ENCODE measurements at places on chromosomes 7 and 10.

DNA sequence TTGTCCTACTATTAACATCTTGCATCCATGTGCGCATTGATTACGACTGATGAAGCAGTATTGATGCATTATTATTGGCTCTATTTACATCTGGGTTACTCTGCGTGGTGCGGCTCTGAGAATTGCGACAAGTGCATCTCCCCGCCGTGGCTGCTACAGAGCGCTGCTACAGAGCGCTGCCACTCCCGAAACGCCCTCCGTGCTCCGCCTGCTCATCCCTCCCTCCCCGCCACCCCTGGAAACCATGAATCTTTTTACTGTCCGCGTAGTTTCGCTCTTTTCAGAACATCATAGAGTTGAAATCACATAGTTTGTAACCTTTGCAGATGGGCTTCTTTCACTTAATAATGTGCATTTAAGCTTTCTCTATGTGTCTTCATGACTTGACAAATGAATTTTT is 74.1 kb downstream of the ADARB2 start:
- DNase-seq = no peak

- DNase-seq = no peak
These were observed 8.0 kb downstream of the DLX5 start for GRCh38 chr7:97016381-97017191.

GRCh38 chr7:151400626-151401315 is 9.1 kb downstream of the WDR86 start:
- no peak for DNase-seq

DNA sequence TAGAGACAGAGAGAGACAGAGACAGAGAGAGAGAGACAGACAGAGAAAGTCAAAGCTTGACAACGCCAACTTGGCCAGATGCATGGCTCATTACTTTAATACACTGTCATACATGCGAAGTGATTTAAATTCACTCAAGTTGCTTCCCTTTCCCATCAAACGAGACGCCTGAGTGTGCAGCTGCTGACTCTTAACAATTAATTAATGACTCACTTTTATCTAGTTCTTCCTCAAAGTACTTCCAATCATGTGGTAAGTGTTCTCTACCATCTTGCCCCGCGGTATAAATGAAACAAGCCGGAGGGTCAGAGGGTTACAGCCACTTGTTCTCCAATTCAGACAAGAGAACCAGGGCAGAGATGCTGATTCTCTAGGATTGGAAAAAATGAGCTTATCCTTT is 90.8 kb downstream of the SFMBT2 start:
- DNase-seq = no peak

DNA sequence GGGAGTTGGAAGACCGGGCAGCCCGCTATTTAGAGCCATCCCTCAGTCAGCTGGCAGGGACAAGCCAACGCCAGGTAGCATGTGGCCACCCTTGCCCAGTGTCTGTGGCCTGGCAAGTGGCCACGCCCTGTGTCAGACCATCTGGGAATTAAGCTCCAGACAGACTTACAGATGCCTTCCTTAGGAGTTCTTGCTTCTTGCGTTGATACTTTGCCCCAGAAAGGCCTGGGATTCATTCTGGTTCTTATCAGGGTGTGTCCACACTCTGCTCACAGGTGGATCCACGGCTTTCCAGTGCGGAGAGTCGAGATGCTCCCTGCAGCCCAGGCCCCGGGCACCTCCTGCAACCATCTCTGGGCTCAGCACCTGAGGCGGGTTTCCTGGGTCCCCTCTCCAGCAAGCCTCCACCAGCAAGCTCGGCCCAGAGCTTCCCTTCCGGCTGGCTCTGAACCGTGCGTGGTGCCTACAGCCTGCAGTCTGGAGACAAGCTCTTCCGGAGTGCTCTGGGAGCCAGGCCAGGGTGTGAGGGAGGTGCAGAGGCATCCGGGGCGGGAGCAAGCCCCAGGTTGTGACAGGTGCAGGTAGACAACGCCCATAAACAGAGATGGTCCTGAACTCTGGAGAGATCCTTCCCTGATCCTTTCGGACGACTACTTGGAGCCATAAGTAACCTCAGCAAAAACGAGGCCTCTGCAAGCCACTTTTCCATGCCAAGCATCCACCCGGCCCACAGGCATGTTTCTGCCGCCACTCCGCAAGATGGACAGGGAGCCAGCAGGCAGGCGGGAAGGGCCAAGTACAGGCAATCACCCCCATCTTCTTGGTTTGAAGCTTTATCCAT is 32.3 kb upstream of the PPIF start:
- no peak for DNase-seq

DNA sequence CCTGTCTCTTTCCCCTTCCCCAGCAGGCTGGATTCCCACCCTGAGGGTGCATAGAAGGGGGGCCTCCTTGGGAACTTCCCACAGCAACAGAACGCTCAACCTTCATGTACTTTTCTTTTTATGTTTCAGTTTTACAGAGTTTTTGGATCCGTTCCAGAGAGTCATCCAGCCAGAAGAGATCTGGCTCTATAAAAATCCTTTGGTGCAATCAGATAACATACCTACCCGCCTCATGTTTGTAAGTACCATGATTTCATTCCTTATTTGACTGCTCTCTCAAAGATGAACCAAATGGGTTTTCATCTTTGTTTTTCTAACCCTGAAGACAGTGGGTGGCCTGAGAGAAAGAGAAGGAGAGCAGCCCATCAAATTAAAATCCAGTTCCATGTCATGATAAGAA is 46.7 kb downstream of the PLPP4 start:
- DNase-seq = no peak

GRCh38 chr10:100570506-100570905 is 34.8 kb downstream of the HIF1AN start:
- no peak for DNase-seq

- DNase-seq = no peak
These were observed 4.4 kb upstream of the HOXA11 start for GRCh38 chr7:27189295-27189996.

- no peak for DNase-seq
These were observed 6.9 kb downstream of the MYOF start for GRCh38 chr10:93475227-93475626.

- peak; percentile 60 for DNase-seq
These were observed 203.1 kb upstream of the PTN start for GRCh38 chr7:137546671-137547070.

DNA sequence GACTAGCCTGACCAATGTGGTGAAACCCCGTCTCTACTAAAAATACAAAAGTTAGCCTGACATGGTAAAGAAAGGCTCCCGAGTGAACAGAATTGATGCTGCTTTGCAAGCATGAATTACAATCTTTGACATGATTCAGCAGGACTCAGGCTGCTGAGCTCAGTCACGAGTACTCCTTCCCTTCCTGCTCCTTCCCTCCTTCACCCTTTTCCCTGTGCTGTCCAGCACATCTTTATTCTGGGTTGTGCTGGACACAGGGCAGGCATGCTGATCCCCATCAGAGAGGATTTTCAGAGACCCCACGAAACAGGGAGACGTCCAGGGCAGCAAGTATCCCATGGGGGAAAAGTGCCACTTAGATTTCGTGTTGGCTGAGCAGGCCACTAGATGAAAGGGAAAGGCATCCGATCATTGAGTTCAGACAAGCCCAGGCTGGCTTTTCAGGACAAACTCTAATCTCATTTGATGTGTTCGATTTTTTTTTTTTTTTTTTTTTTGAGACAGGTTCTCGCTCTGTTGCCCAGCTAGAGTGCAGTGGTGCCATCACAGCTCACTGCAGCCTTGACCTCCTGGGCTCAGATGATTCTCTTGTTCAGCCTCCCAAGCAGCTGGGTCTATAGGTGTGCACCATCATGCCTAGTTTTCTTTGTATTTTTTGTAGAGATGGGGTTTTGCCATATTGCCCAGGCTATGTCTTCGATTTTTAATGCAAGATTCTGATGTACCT is 36.5 kb downstream of the BAMBI start:
- no peak for DNase-seq

- DNase-seq = no peak
These were observed 204.1 kb upstream of the POM121L12 start for GRCh38 chr7:52831321-52831720.

GRCh38 chr7:4885317-4885807 is 1.8 kb upstream of the RADIL start:
- DNase-seq = no peak

- no peak for DNase-seq
These were observed 91.1 kb upstream of the GNA12 start for GRCh38 chr7:2934984-2935740.

DNA sequence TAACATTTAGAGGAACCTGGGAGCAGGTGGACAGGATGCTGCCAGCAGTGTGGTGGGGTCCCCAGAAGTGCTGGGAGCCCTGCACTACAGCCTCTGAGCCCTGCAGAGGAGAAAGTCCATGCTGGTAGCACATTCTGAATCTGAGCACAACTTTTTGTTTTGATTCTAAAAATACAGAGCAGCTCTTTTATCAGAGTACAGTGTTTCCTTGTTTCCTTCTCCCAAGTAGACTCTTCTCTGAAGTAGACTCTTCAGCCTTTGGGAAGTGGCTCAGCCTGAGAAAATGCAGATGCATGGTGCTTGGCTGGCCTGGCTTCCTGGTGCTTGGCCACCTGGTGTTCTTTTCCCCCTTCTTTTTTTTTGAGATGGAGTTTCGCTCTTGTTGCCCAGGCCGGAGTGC is 9.1 kb downstream of the ADCY1 start:
- DNase-seq = no peak

GRCh38 chr10:127462643-127463295 is 86.3 kb upstream of the NPS start:
- no peak for DNase-seq

- peak; percentile 95 for DNase-seq
These were observed 9.1 kb upstream of the CSGALNACT2 start for GRCh38 chr10:43128958-43129706.

DNA sequence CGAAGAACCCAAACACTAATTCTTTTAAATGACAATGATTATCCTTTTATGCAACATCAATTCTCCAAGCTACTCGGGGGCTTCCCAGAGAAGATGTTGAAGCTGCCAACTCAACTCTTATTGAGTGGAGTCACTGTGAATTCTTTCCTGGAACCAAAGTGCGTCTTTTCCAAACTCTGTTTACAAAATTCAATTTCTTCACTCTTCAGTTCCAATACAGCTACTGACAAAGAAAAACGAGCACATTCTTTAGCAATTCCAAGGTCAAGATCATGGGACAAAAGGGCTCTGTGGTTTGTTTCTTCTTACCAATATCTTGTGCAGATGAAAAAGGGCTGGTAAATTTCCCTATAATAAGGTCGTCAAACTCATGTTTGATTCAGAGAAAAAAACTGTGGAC is 74.2 kb downstream of the FAS start:
- DNase-seq = peak; percentile 73

- peak; percentile 22 for DNase-seq
These were observed at the start of gene TBXAS1 for GRCh38 chr7:139829025-139829774. TBXAS1 (plus strand) TSS chr7:139829264; CDS start chr7:139829391, 127 bp downstream.

DNA sequence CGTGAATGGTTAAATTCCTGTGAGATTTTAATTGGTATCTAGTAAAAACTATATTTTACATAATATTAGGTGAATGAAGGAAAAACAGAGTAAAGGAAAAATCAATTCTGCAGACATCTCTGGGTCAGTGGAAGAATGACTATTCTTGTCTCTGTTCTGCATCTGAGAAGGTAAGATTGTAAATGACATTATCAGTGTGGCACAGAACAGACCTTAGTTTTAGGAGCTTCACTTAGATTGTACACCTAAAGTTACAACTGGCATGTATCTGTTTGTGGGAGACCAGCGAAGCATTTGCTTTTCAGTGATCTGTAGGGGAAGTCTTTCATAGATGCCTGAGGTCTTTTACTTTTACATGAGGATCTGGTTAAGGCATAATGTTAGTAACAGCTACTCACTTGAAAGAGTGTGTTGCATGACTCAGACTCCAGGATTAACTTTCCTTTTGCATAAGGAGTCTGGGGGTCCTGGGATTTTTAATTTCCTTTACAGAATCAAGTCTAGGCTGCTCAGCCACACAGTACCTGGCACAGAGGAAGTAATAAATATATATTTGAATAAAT is 56.2 kb downstream of the JMJD1C start:
- peak; percentile 39 for DNase-seq

DNA sequence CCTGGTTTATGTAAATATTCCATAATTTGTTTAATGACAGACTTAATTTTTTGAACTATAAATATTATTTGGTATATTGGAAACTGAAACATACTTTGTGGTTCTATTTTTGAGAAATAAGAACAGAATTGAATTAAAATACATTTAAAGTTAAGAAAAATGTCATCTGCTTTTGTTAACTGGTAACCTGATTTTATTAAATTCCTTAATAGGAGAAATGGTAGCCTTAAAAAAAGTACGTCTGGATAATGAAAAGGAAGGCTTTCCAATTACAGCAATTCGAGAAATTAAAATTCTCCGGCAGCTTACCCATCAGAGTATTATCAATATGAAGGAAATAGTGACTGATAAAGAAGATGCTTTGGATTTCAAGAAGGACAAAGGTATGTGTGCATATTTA is 51.6 kb downstream of the CDK13 start:
- DNase-seq = no peak

DNA sequence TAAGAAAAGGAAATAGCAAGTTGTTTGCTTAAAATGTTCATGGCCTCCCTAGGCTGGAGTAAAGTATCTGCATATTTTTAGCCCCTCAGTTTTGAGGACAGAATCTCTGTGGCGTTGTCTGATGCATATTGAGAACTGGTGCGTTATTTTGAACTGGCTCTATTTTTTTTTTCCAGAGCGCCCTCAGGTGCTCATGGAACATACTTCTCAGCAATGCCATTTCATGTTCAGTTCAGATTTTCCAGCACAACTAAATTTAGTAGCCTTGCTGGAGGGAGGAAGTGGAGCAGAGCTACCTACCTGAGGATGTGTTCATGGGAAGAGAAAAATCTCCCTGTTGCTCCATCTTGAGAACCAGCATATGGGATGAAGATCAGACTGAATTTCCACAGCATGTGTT is 870.5 kb downstream of the LRMDA start:
- DNase-seq = no peak

DNA sequence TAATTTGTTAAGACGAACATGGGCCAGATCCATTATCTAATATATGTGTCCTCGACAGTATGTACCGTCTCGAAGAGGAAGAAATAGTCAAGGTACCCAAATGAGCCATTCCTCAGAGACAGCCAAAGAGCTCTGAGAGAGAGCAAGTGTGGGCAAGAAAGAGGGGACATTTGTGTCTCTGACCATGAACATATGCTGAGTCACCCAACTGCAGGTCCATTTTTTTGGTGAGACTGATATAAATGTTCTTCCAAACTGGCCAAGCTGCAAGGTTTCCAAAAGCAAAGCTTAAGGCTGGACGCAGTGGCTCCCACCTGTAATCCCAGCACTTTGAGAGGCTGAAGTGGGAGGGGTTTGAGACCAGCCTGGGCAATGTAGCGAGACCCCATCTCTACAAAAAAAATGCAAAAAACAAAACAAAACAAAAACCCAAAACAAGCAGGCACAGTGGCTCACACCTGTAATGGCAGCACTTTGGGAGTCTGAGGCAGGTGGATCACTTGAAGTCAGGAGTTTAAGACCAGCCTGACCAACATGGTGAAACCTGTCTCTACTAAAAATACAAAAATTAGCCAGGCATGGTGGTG is 26.0 kb upstream of the ATXN7L1 start:
- no peak for DNase-seq

Measured in fibroblast of pulmonary artery (primary cell).